ENCODE measurements at places on chromosomes 5 and 9.

DNA sequence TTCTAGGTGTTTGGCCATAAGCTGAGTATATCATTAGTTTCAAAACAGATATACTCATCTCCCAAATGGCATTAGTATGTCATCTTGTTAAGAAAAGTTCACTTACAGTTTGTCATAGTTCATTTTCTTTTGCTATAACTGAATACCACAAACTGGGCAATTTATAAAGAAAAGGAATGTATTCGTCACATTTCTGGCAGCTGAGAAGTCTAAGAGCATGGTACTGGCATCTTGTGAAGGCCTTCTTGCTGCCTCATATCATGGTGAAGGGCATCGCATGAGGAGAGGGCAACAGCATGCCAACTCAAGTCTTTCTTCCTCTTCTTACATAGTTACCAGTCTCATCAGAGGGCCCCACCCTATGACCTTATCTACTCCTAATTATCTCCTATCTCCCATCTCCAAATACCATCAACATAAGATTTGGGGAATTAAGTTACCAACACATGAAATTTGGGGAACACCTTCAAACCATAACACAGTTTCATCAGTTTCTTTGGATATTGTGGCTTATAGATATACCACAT is 20.4 kb upstream of the ITGA1 start:
- no peak for DNase-seq

DNA sequence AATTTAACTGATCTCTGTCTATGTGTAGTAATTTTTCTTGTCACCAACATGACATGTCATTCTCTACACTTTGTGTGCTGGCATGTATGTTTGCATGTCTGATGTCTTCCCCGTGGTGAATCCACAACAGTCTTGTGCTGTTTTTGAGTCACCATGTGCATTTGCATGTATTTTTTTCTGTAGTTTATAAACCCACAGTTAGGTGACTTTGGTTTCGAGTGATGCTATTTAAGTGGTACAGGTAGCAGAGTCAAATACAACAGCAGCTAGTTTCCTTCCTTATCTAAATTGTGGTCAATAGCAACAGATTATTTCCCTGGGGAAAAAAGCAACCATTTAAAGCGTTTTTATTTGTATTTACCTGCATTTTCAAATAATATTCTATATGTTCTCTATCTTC is 89.9 kb upstream of the FSD1L start:
- no peak for DNase-seq

DNA sequence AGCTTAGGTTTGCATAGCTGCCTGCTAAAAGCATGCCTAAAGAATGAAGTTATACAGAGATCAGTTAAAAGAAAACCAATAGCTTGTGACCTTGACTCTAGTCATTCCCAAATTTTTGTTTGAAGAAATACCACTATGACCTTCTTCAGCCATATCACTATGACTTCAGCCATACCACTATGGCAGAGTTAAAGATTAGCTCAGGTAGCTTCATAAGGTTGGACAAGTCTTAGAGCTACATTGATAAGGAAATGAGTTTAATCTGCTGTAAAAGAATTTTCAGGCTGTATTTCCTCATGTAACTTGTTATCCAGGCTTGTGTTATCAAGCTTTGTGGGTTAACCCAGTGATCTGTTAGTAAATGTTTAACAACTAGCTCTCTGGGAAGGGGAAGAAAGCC is 30.7 kb downstream of the C6 start:
- no peak for DNase-seq

DNA sequence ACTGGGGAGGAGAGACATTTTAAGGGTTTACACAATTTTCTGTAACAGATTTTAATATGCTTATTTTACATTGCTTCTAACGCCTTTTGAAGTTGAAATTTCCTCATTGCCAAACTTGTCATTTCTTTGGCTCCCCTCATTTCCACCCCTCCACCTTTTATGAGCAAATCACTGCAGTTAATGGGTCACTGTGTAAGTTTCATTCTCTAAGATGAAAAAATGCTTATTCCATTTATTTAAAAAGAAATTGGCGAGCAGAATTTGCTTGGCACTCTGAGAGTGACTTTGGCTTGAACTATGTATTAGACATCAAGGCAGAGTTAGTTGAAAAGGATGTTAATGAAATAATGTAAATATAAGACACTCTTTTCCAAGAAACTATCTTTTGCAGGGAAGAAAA is 66.6 kb downstream of the ITGA1 start:
- DNase-seq, result no peak

- DNase-seq, result no peak
These were observed 44.3 kb downstream of the ERBIN start for GRCh38 chr5:65970481-65971367.

GRCh38 chr5:2917093-2917492 is 165.6 kb upstream of the IRX2 start:
- no peak for DNase-seq

- DNase-seq, result no peak
These were observed 39.9 kb downstream of the C9orf153 start for GRCh38 chr9:86219606-86220005.

- no peak for DNase-seq
These were observed 714 bp downstream of the SEC24A start for GRCh38 chr5:134649163-134649835.

DNA sequence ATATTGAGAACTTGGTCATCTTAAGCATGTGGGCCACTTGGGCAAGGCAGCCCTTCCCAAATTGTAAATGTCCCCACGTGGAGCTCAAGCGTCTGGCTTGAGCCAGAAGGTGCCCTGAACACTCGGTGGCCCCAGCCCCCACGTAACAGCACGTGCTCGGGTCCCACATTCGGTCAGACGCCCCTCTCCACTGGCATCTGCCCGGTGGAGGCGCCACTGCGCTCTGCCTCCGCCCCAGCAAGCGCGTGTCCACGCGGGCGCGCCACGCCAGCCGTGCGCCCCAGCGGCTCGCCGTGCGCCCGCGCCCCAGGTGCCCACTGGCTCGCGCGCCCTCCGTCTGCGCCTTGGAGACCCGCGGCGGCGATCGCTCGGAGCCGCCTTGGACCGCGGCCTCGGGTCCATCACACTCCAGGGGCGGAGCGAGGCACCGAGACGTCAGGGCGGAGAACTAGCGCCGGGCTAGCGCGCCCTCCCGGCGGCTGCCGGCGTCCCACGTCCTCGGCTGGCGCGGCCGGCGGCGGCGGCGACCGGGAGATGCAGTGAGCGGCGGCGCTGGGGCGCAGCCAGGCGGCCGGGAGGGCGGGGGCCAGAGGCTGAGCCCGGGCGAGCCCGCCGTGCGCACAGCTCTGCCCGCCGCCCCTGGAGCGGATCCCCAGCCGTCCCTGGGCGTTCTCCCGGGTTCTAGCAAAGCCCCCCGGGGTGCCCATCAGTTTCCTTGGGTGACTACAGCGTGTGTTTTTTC is at the start of gene PALM2AKAP2:
Gene PALM2AKAP2 (plus strand): TSS at position 488 of the 742 bp plus-strand sequence. CDS start 291 bp downstream, outside the sequence.
- DNase-seq, result no peak

DNA sequence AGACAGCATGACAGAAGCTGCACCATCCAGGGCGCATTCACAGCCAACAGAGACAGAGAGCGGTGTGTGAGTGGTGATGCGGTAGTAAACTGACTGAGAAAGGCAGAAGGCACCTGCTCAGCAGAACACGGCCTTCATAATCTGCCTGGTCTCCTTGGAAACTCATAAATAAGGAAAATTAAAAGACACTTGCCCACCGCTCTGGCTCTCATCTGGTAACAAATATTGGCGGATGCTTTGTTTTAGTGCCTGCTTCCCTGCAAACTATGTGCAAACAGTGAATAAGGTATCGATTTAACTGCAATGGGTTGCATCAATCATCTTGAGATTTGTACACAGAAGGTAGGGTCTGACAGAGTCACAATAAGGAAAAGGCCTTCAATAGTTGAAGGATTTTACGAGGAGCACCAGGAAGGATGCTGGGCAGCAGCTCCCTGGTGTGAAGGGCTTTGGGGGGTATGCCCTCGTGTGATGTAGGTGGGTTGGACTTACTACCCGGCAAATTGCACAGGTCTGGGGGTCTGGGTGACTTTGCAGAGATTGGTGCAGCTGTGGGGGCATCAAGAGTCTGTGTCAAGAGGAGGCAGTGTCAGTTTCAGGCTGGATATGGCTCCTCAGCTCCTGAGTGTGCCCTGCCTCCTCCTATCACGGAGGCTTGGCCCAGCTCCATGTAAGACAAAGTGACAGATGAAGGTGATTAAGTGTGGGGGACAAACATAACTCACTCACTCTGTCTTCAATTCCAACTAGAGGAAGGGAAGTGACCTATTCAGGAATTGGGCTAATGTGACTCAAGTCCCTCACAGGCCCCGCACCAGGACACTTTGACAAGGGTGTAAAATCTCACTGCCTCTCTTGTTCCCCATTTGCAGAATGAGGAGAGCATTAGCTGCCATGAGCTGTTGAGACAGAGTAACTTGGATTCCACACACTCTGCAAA is 166.7 kb downstream of the ICE1 start:
- DNase-seq, result no peak

DNA sequence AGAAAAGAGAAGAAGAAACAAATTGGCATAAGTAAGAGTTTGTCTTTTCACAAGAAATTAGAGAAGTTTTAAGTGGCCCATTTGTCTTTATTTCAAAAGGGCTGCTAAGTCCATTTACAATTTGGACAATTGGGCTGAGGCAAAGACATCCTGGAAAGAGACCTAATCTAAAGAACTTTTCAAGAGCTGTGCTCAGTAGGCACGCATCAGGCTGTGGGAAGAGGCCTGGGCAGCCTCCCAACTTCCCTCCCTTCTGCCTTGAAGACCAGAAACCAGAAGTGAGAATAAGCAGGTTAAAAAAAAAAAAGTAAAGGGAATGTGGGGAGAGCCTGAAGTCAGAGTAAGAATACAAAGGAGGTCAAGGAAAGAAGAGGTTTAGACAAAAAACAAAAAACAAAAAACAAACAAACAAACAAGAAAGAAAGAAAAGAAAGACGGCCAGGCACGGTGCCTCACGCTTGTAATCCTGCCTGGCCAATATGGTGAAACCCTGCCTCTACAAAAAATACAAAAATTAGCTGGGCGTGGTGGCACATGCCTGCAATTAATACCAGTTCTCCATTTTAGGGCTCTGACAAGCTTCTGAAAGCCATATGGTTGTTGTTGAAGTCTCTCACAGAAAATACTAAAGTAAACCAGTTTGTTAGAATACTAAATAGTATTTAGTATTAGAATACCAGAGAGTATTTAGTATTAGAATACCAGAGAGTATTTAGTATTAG is 48.0 kb upstream of the CEP78 start:
- no peak for DNase-seq

DNA sequence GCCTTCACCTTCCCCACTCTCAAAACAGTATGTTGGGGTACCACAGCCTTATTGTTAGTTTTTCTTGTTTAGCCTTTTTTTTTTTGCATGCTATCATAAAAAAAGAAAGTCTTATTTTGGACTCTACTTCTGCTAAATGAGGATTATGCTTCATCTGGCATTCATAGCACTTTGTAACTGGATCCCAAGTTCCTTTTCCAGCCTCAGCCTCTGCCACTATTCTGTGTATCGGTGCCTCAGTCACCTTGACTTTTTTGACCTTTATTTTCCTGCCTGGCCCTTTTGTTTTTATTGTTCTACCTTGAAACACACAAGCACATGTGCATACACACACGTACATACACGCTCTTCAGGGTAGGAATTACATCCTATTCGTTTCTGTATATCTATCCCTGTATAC is 8.5 kb upstream of the MAML1 start:
- DNase-seq, result no peak
